Astrocyte of the hippocampus (primary cell): ENCODE measurements at places on chromosomes 6 and 20.

DNA sequence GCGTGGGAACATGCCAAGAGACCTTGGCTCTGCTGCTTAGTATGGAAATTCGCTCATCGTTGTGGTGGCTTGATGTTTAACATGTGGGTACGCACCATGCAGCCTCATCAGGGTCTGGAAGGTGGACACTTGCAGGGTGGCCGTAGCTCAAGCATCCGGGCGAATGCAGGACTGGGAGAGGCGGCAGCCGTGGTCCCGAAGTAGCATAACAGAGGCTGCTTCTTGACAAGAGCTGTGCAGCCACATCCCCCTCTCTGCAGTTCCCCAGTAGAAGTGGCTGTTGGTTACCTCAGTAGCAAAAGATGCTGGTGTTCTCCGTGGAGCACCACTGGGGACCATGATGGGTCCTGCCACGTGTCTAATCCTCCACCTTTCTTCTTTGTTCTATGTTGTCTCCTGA lies 195.0 kb downstream of the THBS2 start:
- DNase-seq = no peak

GRCh38 chr6:155257796-155258195 lies 6.0 kb upstream of the CLDN20 start:
- no peak for DNase-seq

DNA sequence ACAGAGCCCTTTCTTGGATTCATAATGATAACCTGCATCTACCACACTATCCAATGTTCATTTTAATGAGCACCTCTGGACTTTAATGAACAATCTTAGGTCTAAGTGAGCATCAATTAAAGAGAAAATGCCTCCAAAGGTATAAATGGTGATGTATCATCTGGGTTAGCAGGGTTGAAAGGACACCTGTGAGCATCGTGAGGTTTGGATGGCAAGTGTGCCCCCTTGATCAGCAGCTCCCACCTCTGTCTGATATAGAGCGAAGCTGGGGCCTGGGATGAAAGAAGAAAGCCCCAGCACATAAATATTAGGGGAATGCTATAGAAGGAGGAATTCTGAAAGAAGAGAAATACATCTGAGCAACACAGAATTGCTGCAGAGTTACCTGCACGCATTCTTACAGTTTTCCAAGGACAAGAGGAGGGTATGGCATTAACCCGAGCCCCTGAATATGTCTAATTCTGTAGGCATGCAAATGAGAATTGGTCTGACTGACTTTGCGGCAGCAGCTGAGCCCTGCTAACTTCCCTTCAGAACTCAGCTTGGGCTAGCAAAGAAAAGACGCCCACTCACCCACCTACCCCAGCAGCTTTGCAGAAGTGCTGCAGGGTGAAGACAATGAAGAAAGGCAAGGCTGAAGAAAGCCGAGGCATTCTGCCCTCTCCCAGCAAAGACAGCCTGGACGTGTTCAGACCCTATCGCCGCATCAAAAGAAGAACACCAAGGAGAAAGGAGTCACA lies 136.2 kb downstream of the GMPR start:
- peak; percentile 13 for DNase-seq

- DNase-seq = no peak
Observed at GRCh38 chr6:4675121-4675520, 101.1 kb upstream of the CDYL start.

DNA sequence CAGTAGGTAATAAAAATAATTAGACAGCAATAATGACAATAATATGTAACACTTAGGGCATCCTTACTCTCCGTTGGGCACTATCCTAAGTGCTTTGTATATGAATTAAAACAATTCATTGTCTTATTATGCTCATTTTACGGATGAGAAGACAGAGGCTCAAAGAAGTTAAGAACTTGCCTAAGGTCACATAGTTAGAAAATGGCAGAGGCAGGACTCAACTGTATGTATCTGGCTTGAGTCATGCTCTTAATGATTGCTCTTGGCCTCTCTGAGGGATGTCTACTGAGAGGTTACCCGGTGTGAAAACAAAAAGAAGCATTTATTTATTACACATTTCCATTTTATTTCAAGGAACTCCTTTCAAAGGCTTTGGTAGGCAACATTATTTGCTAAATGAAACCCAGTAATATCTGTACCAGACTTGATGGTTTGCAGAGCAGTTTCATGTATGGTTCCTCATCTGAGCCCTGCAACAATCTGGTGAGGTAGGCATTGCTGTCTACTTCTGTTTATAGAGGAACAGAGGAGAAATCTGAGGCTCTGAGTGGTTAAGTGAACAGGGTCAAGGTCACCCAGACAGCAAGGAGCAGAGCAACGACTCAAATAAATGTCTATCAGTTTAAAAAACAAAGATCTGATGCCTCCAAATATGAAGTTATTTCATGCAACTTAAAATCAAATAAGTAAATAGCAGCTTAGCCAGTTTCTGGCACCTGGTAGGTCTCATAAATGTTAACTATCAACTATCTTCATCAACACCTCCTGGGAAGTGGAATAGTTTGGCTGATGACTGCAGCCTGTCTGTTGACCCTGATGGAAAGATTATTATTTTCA lies 4.2 kb upstream of the PARD6B start:
- DNase-seq = no peak

GRCh38 chr20:10064611-10065010 lies 29.8 kb downstream of the ANKEF1 start:
- DNase-seq = no peak

DNA sequence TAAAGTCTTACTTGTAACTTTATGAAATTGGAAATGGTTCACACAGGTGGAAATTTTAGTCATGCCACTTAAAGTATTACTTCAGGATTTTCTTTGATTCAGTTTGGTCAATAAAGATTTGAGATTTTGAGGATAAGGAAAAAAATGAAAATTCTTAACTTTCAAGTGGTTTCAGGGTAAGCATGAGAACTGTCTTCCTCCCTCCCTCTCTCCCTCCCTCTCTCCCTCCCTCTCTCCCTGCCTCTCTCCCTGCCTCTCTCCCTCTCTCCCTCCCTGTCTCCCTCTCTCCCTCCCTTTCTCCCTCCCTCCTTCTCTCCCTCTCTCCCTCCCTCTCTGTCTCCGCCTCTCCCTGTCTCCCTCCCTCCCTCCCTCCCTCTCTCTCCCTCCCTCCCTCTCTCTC lies 36.9 kb downstream of the L3MBTL3 start:
- no peak for DNase-seq

GRCh38 chr20:48202334-48203113 lies 417.2 kb upstream of the SULF2 start:
- DNase-seq = no peak

GRCh38 chr6:144310765-144311164 lies 25.6 kb downstream of the UTRN start:
- no peak for DNase-seq

DNA sequence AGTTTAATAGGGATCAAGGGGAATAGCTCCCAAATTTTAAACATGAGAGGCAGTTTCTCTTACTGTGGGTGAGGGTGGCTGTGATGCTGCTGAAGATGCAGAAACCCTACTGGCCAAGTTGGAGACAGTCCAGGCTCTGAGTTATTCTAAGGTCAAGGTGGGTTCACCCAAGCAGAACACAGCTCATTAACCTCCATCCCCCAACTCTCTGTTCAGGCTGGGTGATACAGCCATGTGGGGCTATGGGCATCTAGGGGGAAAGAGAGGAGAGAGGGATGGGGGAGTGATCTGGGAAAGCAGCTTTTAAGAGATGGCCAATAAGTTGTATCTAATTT lies 18.9 kb upstream of the TRAM2 start:
- DNase-seq = peak; percentile 46

DNA sequence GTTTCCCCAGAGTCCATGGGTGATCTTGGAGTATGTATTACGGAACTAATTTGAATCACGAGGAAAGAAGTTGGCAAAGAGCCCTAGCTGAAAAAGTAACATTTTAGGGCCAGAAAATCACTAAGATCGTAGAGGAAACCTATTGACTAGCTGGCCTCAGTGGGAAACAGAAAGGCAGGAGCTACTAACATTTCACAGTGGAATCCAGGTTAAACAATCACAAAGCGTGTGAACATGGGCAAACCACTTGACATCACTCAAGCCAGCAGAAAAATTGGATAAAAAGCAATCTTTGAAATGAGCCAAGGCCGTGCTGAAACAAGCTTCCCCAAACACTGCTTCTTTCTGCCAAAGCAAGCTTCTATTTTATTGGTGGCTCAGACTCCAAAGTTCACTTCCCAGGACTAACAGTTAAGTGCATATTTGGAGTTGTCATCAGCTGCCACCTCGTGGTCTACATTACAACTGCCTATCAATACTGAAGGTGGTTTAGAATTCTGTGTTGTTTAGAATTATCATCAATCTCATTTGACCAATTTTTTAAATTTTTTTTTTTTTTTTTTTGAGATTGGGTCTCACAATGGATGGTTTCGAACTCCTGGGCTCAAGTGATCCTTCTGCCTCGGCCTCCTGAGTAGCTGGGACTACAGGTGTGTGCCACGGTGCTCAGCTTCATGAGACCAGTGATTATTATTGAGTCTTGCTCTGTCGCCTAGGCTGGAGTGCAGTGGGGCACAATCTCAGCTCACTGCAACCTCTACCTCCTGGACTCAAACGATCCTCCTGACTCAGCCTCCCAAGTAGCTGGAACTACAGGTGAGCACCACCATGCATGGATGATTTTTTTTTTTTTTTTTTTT lies 10.6 kb downstream of the RPS10 start:
- peak; percentile 80 for DNase-seq

GRCh38 chr6:69379518-69379917 lies 417.3 kb downstream of the LMBRD1 start:
- DNase-seq = no peak

- no peak for DNase-seq
Observed at GRCh38 chr20:63320616-63321147, 27.7 kb downstream of the COL20A1 start.

DNA sequence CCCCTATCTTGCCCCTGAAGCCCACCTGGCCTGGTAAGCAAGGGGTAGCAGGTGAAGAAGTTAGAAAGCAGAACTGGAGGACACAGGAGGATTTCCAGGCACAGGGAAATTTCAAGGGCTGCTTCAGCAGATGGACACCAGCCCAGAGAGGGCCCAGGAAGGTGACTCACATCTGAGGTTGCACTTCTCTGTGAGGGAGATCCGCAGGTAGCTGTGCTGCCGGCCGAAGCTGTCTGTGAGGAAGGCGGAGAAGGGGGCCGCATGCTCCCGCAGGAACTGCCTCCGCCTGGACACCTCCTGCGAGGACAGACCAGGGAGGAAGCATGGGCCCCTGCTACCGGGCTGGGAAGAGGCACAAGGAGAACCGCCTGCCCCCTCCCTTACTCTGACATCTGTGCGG lies 7.1 kb downstream of the MOCS1 start:
- peak; percentile 61 for DNase-seq

GRCh38 chr6:62446647-62447316 lies 160.8 kb upstream of the KHDRBS2 start:
- no peak for DNase-seq

DNA sequence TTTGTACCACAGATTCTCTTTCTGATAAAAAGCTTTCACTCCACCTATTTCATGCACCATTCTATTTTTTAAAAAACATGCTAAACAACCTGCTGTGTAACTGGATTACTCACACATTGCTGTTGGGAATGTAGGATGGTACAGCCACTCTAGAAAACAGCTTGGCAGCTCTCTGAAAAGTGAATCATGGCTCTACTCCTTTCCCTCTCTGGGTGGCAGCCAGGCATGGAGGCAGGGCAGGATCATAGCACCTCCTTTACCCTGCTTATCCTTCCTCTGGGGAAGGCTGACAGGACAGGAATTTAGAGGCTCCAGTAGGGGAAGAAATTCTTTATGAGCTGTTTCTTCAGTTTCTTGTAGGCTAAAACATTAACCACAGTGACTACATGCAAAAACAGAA lies 6.7 kb upstream of the VNN2 start:
- peak; percentile 96 for DNase-seq

DNA sequence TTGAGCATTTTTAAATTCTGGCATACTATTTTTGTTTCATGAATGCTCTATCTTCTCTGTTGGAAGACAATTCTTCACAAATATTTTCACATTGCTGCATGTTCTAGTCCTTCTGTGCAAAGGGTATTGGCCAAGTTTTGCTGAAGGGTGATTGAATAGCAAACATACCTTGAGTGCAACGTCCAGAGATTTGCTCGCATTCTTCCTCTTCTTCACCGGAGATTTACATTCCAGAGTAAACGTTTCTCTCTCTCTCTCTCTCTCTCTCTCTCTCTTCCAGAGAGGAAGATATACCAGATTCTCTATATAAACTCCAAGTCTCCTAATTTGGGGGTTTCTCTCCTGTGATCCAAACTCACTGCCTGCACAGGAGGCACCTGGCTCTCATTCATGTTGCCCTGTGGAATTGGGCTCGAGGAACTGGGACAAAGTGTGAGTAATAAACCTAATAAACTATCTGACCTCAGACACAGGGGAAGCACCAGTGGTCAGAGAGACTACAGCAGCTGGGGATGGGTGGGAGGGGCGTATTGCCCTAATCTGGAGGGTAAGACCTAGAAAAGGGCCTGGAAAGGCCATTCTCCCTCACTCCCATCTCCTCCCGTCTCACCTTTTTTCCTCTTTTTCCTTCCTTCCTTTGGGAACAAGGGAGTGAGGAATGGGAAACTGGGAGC lies 1.1 kb upstream of the TREML1 start:
- DNase-seq = peak; percentile 11

- DNase-seq = no peak
Observed at GRCh38 chr6:45031601-45032000, 296.5 kb upstream of the RUNX2 start.

DNA sequence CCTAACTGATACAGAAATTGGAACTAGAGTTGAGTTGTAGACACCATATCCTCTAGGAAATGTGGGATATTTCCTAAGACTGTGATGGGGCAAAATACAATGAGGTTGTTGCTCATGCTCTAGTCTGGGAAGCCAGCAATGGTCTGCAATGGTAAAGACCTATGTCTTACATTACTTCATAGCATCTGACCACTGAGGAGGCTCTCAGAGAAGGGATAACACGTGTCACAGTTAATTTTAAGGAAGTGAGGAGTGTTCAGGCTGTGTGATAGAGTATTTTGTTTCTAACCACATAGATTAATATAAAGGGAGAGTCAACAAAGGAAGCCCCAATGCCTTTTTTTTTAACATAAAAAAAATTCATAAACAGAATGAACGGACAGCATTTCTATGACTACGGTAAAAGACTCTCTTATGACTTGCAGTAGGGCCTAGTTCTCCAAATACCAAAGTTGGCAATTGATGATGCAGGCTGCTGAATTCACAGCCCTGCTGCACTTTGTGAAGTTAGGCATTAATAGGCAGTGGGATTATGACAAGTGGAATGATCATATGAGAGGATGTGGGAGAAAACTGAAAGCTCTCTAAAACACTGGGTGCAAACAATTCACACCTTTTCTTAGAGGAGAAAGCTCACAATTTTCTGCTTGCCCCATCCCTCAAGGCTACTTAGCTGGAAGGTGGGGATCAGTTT lies 13.7 kb downstream of the KCNS1 start:
- DNase-seq = no peak
